ENCODE measurements at places on chromosomes 7 and 10.

- no peak for DNase-seq
Measured at GRCh38 chr7:93894426-93894825, 3.9 kb upstream of the TFPI2 start.

DNA sequence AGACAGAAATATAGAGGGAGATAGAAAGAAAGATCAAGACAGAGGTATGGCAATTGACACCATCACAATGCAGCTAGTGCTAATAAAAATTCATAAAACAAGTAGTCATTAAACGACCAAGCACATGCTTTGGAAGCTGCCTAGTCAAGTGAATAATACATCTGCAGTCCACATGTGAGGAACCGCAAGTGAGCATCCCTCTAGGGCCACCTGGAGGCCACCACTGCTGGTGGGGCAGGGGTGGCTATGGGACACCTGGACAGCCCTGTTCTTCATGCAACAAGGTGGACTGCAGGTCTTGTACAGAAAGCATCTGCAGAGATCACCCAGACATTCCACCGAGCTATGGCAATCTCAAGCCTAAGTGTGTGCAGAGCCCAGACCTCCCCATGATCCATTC, 451.1 kb upstream of the PFKP start:
- DNase-seq, result no peak

DNA sequence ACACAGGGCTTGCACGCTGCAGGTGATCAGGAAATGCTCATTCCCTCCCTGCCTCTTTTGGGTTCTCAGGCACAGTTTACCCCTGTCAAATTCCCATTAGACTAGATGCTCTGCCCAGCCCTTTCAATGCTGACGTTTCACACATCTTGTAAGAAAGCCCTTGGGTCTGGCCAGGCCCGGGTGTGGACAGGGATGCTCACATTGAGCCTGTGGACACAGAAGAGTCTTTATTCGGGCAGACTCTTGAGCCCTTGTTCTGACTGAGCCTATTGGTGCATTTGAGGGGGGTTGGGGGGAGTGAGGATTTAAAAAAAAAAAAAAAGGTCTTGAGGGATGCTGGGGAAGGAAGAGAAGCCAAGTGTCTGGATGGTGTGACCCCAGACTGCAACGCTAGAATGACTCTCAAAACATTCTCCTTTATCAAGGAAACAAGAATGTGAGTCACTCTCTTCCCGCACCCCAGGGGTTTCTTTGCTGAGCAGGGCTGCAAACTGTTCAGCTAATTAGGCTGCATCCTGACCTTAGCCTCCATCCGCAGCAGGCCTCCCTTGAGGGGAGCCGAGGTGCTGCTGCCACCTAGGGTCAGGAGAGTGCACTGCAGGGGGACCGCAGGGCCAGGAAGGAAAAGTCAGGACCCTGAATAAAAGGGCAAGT, 53.6 kb upstream of the TMEM72 start:
- no peak for DNase-seq

DNA sequence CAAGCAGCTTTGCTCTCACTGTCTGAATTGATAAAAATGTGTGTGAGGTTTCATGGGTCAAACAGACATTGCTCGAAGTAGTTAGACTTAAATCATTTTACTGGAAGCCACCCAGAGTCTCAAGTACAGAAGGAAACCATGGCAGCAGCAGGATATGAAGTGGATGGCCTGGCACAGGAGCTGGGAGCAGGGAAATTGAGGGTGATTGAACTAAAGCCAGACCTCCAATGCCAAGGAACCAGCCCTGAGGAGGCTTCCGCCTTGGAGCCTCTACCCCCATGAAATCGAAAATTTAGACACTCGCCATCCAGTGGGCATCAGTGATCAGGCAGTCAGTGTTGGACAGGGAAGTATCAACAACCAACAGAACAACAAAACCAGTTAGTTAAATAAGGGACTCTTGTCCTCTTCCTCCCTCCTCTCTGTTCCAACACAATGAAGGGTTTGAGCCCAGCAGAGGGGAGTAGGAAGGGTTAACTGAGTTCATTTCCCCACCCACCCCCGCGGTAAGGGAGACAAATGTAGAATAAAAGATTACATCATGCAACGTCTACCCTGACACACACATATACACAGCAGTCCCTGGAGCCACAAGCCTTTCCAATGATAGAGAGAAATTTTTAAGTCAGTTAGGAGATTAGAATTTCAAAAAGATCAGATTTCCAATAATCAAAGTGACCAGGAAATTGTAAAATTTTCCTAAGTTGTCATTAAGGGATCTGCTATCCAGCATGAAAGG, 156.3 kb downstream of the SLC16A9 start:
- DNase-seq, result no peak

GRCh38 chr7:36265680-36266079, 112.6 kb downstream of the EEPD1 start:
- DNase-seq, result no peak

DNA sequence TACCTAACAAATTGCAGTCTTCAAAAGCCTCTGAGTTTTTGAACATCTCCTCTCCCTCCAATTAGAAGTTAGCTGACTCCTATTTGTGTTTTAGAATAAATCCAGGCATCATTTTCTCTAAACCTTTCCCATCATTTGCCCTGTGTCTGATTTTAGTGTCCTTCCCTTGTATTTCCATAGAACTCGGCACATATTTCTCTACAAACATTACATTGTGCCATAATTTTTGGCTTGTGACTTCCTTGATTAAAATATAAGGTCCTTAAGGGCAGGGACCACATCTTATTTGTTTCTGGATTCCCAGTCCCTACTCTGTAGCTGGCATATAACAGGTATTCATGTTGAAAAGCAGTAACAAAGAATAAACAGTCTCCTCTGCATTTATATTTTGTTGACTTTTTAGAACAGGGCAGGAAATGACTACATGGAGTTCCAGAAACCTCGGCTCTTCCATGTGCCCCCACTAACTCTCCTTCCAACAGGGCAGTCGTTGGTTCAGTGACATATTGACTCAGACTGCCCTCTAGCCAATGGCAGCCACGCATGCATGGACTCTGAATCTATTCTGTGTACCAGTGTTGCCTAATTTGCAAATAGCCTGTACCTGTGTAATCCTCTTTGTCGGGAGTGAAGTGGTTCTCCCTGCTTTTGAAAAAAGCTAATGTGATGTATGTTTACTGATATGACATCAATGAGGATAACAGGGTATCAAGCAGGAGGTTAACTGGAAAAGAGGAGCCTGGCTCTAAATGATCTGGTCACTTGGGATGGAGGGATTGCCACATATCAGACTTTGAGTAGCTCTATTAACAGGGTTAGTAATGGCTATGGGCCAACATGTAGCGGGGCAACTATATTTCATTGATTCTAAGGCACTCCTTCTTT, 19.8 kb upstream of the CPN1 start:
- no peak for DNase-seq

- no peak for DNase-seq
Measured at GRCh38 chr10:52078397-52078937, 235.6 kb upstream of the DKK1 start.

DNA sequence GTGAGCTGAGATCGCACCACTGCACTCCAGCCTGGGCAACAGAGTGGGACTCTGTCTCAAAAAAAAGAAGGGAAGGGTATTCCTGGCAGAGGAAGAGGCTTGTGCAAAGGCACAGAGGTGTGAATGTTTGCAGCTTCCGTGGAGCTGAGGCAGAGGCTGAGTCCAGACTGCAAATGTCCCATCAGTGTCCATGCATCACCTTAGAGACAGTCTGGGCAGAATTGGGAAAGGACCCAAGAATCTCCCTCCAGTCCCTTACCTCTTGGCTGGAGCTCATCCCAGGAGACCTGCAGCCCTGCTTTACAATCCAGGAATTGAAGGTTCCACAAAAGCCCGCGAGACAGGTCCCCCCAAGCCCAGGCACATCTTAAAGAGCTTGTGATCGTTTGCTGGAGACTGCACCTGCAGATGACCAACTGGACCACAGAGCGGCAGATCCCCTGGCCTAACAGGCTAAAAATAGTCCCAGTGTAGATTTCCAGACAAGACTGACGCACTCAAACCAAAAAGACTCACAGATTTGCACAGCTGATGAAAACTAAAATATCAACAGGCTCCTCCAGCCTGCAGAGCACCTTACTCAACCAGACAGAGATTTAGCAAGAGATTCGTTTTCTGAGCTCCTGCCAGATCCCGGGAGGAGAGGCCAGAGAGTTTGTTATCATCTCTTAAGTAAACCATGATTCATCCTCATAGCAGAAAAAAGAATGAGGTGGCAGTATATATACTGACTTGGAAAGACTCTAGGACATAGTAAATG, 22.9 kb upstream of the NANOS1 start:
- DNase-seq, result no peak

- DNase-seq, result no peak
Measured at GRCh38 chr10:110165239-110165638, 42.2 kb upstream of the MXI1 start.

DNA sequence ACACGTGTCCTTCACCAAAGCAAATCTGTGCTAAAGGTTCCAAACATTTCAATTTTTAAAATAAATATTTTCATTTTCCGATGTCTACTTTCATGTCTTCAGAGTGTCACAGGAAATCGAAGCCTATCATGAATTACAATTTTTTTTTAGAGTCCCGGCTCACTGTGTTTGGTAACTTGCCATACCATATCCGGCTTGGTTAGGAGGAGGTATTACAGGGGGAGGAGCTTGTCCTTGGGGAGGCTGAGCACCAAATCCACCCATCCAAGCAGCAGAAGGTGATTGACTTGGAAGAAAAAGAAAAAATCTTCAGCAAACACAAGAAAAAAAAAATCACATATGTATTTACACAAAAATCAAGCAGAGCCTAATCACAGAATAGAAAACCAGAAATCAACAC, 21.3 kb downstream of the TIAL1 start:
- DNase-seq, result no peak

DNA sequence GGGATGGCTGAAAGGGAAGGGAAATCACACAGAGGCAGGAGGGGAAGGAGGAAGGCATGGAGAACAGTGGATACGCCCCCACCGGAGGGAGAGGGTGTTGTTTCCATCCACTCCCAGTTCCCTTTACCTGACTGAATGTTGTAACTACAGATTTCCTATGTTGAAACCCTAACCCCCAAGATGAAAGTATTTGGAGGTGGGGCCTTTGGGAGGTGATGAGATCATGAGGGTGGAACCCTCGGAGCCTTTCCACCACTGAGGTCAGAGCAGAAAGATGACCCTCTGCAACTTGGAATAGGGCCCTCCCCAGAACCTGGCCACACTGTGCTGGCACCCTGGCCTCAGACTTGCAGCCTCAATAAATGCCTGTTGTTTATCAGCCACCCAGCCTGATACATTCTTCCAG, 48.6 kb upstream of the CNPY1 start:
- no peak for DNase-seq

- no peak for DNase-seq
Measured at GRCh38 chr10:18010050-18010449, 58.3 kb downstream of the SLC39A12 start.

- no peak for DNase-seq
Measured at GRCh38 chr7:30920584-30921539, 9.2 kb downstream of the AQP1 start.

DNA sequence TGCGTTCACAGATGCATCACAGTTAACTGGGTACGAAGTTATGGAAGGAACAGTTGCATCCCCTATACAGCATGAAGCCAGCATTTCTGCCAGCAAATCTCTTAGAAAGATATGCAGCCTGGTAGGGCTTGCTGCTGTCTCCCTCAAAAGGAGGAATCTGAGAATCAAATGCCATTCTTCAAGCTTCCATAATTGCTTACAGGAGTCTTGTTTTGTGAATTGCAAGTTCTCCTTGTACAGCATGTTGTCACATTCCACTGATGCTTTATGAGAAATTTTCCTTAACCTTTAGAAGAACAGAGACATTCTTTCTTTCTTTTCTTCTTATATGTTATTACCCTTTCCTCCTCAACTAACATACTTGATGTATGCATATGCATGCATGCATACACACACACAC, 134.6 kb downstream of the CHRM2 start:
- DNase-seq, result no peak

- DNase-seq, result no peak
Measured at GRCh38 chr10:1360558-1361164, 304.5 kb downstream of the WDR37 start.

DNA sequence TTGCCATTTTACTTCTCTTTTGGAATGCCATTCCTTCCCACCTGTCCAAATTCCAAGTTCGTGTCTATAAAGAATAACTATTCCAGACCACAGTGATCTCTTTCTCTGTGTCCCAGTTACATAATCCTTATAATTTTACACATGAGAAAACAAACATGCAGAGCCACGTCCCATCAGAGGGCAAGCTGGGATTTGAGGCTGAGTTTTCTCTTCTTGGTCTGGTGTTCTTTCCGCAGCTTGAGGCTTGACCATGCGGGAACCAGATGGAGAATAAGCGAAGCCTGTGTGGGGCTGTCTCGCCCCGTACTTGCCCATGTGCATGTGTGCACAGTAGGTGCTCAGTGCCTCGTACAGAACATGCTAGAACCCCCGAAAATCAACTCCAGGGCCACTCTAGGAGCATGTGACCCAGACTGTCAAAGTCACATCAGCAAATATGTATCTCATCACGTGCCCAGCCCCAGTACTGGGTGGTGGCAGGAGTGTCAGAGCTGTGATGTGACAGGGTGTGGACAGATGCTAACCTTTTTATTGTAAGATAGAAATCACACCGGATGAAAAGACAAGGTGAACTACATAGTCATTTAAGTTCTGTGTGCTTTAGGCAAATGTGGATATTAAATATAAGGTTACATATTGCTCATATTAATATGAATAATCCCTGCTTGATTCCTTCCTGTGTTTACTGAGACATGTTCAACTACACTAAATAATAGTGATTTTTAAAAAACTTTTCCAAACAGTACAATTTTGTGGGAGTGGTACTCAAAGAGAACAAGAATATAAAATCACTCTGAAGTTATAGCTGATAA, 3.2 kb downstream of the INSIG1 start:
- DNase-seq, result no peak

- no peak for DNase-seq
Measured at GRCh38 chr7:109893231-109893630, 1197.7 kb upstream of the LRRN3 start.

GRCh38 chr7:158175779-158176178, 411.8 kb downstream of the PTPRN2 start:
- DNase-seq, result no peak
